Stimulated activated CD4-positive, alpha-beta T cell treated with anti-CD3 and anti-CD28 coated beads, Interleukin-15, amount 100 ng/mL, for 48 hours (primary cell): ENCODE measurements at places on chromosomes 5 and 9.

GRCh38 chr5:83527221-83527620 is 55.7 kb downstream of the VCAN start:
- no peak for DNase-seq

DNA sequence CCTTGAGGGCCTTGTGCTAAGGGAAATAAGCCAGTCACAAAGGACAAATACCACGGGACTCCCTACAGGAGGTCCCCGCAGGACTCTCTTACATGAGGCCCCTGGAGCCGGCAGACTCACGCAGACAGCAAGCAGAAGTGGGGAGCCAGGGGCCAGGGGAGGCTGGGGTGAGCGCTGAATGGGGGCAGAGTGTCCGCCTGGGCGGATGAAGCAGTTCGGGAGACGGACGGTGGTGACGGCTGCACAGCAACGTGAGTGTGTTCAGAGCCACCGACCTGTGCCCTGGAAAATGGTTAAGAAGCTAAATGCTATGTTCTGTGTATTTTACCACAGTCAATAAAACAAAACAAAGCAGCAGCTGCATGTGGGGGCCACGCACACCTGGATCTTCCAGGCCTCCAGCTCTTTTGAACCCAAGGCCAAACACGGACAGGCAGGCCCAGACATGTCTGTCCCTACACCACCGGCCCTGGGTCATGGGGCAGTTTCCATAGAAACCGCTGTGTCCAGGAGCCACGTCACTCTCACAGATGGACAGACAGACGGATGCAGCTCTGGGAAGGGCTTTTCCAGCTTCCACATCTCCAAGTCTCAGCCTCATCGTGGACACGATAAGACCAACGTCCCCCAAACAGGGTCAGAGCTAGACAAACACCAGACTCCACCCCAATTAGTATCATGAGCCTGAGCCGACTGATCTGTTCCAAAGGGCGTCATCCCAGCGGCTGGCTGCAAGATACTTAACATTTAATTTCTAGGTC is 103.9 kb downstream of the VAV2 start:
- no peak for DNase-seq

DNA sequence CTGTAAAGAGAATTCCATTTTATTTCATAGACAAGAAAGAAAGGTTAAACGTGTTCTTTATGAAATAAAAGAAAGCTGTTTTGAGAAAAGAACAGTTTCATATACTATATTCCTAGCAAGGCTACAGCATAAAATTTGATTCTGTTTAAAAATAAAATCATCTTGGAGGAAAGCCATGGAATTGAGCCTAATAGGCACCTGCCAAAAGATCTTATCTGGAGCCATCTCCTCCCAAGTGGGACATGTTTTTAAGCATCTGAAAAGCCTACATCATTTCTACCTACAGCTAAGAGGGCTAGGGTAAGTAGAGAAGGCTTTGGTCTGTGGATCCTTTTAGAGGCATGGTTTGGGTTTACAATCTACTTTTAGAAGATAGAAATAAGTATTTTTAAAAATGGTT is 89.3 kb downstream of the GAS1 start:
- DNase-seq: no peak

DNA sequence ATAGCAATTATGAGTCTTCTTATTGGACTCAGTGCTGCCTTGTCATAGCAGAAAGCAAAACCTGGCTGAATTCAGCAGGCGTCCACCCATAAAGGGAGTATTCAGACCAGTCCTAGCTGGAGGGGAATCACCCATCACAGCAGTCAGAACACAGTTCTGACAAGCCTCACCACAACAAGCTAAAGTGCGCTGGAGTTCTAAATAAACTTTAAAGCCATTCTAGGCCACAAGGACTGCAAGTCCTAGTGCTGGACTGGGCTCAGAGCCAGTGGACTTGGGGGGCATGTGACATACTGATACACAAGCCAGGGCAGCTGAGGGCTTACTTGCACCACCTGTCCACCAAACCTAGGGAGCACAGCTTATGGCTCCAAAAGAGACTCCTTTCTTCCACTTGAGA is 115.3 kb upstream of the PCSK5 start:
- no peak for DNase-seq

GRCh38 chr9:127974001-127974768 is 6.6 kb downstream of the EEIG1 start:
- no peak for DNase-seq
